ENCODE measurements at places on chromosomes 7 and 10.

DNA sequence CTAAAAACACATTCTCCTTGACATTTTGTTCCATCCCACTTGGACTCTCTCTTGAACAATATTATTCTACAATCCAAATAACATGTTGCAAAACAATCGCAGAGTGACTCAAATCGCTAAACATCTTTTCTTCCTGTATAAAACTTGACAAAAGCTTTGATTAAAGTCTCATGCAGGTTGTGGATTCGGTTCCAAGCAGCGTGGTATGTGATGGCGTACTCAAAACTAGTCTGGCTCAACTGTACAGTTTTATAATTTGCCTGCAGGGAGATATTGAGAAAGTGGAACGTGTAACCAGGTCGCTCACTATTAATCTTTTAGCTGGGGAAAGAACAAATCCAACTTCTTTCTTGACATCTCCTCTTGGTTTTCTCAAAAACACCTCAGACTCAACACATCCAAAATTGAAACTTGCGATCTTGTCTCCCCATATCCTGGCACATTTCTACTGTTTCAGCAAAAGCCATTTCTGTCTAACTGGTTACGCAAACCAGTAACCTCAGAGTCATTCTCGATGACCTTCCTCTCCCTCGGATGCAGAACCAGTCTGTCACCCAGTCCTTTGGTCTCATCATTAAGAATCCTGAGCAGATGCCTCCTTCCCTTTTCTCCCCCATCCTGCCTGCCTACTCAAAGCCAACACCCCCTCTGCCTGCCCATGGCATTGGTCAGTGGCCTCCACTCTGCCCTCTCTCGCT, 100.1 kb downstream of the CACNB2 start:
- no peak for DNase-seq

- no peak for DNase-seq
Measured at GRCh38 chr10:71191551-71192076, 20.8 kb upstream of the UNC5B start.

DNA sequence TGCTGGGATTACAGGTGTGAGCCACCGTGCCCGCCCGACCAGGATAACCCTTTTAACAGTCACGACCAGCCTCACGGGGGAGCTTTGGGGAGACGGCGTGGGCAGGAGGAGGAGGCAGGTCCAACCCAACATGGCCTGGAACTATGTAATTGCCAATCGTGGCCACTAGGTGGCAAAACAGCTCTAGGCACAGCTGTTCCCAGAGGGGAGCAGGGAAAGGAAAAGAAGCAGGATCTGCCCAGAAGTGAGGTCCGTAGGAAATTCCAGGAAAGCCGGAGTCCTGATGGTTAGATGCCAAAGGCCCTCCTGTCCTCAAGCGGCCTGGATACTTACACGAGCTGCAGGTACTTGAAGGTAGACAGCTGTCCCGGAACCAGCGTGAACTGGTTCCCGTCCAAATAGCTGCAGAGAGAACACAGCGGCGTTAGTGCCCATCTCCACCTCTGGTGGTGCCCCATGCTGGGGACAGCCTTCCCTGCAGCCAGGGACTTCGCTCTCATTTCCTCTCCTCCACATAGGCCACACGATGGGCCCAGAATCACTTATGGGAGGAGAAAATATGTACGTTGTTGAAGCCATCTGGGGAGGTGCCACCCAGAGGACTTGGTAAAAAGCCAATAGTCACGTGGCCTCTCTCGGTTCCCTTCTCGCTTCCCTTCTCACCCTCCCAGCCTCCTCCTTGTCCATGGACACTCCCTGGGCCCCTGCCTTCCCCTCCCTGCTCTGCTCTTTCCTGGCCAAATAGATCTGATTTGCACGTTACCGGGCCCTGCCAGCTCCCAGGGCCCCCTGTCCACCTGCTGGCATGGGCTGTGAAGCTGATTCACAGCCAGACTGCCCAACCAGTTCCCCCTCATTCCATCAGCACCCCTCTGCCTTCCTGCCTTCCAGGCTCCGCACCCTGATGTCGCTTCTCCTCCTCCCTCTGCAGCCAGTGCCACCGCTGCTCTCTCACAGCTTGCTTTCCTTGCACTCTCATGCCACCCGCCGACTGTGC, 148.1 kb downstream of the SLIT1 start:
- DNase-seq = peak; percentile 61

DNA sequence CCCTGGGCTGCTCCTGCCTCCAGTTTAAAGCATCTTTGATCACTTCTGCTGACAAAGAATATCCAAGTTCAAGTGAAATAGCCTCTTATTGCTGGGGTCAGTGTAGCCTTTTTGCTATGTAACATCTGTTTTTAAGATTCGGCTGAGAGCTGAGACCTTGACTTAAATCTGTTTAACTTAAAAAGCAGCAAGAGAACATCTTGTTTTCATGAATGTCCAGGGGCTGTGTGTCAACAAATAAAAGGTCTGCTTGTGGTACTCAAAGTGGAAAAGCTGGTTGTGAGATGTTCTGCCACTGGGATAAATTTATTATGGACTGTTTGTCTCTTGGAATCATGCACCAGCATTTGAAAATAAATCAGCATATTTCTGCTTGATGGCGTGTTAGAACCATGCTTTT, 73.2 kb downstream of the CALD1 start:
- no peak for DNase-seq

DNA sequence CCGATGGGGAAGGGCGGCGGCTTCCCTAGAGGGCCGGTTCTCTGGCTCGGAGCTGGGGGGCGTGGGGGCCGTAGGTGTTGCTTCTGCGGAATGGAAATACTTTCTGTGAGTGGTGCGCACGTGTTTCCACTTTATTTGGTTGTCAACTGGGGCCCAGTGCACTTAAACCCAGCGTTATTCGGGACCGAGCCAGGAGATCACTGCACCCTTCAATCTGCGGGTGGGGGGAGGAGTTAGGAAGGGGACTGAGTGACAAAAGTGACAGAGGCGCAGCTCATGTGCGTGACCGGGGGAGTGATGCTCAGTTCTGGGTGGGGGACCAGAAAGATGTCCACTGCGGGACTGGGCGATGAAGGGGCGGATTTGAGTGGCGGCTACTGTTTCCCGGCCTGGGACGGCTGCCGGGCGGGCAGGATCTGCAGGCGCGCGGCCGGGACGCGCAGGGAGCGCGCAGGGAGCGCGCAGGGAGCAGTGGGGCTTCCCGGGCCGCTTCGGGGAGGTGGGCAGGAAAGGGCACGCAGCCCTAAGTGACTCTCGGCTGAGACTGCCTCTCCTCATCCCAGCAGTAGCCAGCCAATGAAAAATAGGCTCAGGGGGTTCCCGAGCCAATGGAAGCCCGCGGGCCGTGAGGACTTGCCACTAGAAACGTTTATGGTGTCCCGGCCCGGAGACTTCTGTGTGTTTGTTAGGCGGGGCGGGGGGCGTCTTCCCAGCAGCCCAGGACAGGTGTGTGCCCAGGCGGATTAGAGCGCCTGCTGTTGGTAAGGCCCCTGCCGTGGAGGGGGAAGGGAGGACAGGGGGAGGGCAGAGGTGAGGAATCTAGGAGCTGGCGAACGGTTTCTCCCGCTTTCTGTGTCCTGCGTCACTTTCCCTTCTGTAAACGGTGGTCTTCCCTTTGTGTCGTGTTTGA, 54.3 kb upstream of the KDM7A start:
- peak; percentile 20 for DNase-seq

DNA sequence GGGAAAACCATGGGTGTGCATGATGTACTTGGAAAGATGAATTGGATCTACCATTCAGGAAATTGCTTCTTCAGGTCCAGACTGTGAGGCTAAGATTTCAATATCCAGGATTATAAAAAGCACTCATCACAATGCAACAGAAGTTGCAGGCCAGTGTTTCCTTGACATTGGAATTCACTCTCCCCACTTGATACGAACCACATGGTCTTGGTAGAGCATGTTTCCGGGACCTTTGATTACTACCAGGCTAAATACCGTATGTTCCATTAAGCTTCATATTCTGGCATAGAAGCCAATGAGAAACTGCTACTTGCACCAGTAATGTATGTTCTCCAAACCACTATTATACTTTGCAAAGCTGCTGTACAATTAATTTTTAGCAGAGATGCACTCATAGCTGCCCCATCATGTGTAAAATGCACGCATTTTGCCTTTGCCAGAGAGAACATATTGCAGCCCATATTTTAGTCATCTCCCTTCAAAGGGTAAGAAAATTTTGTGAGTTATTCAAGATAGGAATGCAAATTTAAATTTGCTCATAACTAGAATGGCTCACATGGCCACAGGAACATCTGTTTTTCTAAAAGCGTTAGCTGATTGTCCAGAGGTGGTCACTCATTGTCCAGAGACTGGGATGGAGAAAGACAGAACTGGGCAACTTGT, 8.1 kb downstream of the FRMD4A start:
- DNase-seq = no peak

- DNase-seq = no peak
Measured at GRCh38 chr10:84155521-84155920, 16.2 kb downstream of the GHITM start.

GRCh38 chr10:132684164-132684891, 101.6 kb downstream of the NKX6-2 start:
- no peak for DNase-seq

- no peak for DNase-seq
Measured at GRCh38 chr10:97406064-97406463, 4.9 kb upstream of the RRP12 start.

GRCh38 chr7:143519411-143520131, 41.9 kb downstream of the TAS2R41 start:
- DNase-seq = no peak

GRCh38 chr10:118968482-118968881, 61.0 kb upstream of the NANOS1 start:
- DNase-seq = no peak

DNA sequence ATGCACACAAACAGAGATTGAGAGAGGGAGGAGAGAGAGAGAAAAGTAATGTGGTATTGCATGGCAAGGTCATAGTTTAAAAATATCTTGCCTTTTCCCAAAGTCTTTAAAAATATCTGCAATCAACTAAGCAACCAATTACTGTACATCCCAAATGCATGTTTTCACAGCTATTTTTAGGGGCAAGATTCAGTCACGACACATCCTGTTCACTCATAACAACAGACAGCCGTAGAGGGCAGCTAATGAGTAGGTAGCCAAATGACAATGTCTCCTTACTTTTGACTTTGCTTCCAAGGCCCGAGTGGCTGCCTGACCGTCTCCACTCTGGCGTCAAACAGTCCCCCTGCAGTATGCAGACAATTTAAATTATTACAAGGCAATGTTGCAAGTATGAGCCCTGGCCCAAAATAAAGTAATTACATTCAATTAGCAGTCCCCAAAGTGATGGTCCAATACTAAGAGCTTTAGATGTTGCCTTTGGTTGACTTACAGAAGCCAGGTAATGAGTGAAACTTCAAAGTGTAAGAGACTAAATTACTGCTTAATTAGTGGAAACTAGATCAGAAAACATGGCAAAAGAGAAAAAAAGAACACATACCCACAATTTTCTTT, 162.9 kb downstream of the MBL2 start:
- DNase-seq = no peak

GRCh38 chr10:44714451-44714850, 196.7 kb upstream of the TMEM72 start:
- no peak for DNase-seq

GRCh38 chr7:54814401-54814800, 55.4 kb upstream of the SEC61G start:
- no peak for DNase-seq

- DNase-seq = no peak
Measured at GRCh38 chr7:96526496-96526895, 183.2 kb downstream of the SEM1 start.

- DNase-seq = no peak
Measured at GRCh38 chr10:59361663-59362143, 646 bp downstream of the FAM13C start.

GRCh38 chr10:96960872-96961271, 128.8 kb downstream of the LCOR start:
- DNase-seq = no peak

DNA sequence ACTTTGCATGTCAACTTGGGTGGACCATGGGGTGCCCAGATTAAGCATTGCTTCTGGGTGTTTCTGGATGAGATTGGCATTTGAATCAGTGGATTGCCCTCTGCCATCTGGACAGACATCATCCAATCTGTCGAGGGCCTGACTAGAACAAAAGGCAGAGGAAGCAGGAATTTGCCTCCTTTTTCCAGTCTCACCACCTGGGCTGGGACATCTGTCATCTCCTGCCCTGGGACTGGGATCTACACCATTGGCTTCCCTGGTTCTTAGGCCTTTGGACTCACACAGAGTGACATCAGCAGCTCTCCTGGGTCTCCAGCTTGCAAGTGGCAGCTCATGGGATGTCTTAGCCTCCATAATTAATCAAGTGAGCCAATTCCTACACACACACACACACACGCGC, 10.3 kb downstream of the SLC13A4 start:
- no peak for DNase-seq

- DNase-seq = no peak
Measured at GRCh38 chr10:80686734-80687475, 149.2 kb downstream of the SH2D4B start.

GRCh38 chr10:131759347-131759746, 141.5 kb upstream of the PPP2R2D start:
- DNase-seq = no peak

- no peak for DNase-seq
Measured at GRCh38 chr7:114554781-114555537, 140.3 kb downstream of the FOXP2 start.

GRCh38 chr10:80046629-80047441, 31.6 kb upstream of the TMEM254 start:
- peak; percentile 67 for DNase-seq

DNA sequence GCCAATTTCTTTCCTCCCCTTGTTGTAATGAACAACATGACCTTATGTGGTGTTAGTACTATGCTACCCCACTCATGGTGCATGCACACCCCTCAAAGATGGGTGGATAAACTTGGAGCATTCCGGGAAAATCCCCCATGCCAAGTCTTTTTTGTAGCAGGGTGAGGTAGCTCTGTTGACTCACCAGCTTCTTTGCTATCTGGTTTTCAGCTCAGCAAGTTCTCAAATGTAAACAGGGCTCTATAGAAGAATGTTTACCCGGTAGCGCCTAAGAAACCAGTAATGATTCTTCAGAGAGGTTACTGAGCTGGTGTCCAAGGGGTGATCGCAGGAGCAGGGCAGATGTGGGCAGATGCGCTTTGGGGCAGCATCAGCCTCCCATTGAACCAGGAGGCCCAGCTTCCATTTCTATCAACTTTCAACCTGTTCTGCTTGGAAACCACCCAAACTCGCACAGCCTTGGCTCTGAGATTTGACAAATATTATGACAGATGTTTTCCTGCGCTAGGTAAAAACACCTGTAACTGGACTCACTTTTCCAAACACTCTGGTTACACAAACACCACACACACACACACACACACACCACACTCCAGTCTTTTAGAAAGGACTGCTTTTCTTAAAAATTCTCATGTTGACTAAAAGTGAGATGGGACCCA, 87.8 kb downstream of the ZRANB1 start:
- DNase-seq = no peak

GRCh38 chr10:114824391-114824790, 2.8 kb downstream of the FHIP2A start:
- no peak for DNase-seq

Measured in substantia nigra (tissue), 51 donors.